ENCODE measurements at places on chromosomes 12 and 14. TPM values are rescaled to one million over a fixed set of nuclear protein-coding genes. Genes with fewer than 3 reads are reported as not detected.

CLEC4C gene
- not detected for total RNA-seq

OR4K13 gene
- not detected for total RNA-seq

DGLUCY gene
- total RNA-seq = 53.8 TPM

PMEL gene
- total RNA-seq = 0.49 TPM
